ENCODE measurements at places on chromosomes 11 and 22.

- no peak for DNase-seq
Observed at GRCh38 chr11:82631722-82632630, 101.7 kb downstream of the FAM181B start.

DNA sequence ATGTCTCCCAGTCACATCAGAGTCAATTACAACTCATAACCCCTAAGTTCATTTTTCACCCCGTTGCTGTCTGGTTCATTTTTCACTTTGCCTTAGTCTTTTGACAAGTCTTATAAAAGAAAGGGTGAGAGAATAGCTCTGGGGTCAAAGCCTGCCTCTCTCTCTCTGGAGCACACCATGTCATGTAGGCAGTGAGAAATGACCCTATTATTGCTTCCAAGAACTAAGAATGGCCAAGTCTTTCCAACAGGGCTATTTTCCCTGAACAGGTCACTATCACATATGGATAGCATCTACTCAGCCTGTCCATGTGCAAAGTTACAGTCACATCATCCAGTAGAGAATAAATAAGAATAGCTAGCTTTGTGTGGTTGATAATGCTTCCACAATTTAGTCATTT, 655.5 kb upstream of the LRRC4C start:
- no peak for DNase-seq

DNA sequence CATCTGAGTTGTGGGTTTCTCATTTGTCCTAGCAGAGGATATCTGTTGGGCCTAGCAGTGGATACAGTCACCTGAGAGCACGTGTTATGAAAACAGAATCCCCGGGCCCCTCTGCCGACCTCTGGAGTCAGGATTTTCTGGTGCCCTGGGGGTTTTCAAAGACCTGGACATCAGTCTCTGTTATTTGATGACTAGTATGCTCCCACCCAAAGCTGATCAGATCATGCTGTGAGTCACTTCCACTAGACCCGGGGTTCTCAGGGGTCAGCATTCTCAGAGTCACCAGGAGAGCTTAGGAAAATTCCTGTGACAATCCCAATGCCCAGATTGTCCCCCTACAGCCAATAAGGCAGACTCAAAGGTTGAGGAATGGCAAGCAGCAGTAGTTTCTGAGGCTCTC, 38.7 kb downstream of the KCNJ1 start:
- no peak for DNase-seq

GRCh38 chr22:45460288-45461109, 42.2 kb upstream of the FBLN1 start:
- DNase-seq: no peak

DNA sequence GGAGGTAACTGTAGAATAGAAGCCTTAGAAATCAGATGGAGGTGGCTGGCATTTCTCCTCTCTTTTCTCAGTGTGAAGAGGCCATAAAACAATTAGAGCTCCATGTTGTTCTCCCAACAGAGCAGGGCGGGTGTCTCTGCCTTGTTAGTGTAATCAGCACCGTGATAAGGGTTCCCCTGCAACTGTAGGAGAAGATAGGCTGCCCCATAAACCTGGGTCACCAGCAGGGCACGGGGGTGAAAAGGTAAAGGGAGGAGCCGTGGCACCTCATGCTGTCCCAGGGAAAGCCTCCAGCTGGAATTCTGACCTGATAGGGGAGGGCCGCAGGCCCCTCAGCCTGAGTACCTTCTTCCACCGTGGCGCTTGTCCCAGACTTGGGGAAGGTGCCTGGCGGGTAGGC, 68.7 kb downstream of the ISX start:
- DNase-seq: no peak

- DNase-seq: no peak
Observed at GRCh38 chr11:113979431-113979830, 4.5 kb downstream of the HTR3A start.

GRCh38 chr11:68549789-68550484, 89.4 kb downstream of the PPP6R3 start:
- DNase-seq: no peak

- DNase-seq: no peak
Observed at GRCh38 chr11:128316541-128317227, 270.7 kb downstream of the ETS1 start.

DNA sequence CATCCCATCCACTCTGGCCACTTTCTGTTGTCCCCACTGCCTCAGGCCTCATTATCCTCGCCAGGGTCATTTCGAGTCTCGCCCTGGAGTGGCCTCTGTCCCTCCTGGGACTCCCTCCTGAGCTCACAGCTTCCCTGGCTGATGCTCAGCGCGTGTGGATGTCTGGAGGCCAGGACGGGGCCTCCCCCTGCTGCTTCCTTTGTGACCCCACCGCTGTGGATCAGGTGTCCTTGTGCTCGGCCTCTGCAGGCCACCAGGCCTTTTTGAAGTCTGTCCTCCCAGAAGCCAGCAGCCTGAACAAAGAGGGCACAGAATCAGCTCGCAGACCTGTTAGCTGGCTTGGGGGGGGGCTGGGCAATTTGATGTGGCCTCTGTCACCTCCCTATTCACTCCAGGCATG, 13.5 kb downstream of the CBX6 start:
- no peak for DNase-seq
